ENCODE measurements at places on chromosomes 1 and 21.

DNA sequence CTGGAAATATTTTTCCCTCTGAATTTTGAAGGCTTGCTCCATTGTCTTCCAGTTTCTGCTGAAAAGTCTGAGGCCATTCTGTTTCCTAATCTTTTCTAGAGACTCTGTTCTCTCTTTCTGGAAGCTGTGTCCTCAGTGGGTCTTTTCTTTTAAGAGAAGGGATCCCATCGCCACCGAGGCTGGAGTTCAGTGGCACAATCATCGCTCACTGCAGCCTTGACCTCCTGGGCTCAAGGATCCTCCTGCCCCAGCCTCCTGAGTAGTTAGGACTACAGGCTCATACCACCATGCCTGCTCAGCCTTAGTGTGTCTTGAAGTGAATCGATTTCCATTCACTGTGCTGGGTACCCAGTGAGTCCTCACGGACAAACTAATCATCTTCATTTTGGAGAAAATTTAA, 9.6 kb upstream of the LRP8 start:
- DNase-seq: no peak

DNA sequence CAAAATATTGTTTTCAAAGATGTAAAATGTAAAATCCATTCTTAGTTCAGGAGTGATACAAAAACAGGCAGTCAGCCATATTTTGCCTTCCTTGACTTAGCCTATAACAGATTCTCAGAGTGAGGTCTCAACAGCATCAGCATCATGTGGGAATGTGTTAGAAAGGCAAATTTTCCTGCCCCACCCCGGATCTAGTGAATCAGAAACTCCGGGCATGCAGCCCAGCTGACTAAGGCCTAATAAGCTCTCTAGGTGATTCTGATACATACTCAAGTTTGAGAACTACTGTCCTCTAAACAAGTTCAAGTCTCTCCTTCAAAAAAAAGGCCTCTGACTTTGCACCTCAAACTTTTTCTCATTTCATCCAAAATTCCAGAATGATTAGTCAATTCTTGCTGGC, 46.9 kb upstream of the PRRC2C start:
- DNase-seq: peak; percentile 57

- no peak for DNase-seq
Measured at GRCh38 chr1:157646144-157646543, 48.3 kb upstream of the FCRL4 start.

GRCh38 chr1:183730107-183730724, 74.7 kb upstream of the RGL1 start:
- no peak for DNase-seq

DNA sequence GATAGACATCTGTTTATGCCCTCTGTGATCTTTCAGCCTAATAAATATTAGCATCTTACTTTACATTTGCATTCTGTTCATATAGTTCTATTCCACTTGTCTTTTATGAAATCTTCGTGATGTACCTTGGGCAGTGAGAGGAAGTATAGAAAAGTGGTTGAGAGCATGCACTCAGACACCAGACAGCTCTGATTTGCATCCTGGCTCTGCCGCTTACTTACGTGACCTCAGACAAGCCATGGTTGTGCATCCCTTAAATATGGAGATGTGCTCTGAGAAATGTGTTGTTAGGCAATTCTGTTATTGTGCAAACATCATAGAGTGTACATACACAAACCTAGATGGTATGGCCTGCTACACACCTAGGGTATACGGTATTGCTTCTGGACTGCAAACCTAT, 22.9 kb downstream of the OVGP1 start:
- DNase-seq: no peak

DNA sequence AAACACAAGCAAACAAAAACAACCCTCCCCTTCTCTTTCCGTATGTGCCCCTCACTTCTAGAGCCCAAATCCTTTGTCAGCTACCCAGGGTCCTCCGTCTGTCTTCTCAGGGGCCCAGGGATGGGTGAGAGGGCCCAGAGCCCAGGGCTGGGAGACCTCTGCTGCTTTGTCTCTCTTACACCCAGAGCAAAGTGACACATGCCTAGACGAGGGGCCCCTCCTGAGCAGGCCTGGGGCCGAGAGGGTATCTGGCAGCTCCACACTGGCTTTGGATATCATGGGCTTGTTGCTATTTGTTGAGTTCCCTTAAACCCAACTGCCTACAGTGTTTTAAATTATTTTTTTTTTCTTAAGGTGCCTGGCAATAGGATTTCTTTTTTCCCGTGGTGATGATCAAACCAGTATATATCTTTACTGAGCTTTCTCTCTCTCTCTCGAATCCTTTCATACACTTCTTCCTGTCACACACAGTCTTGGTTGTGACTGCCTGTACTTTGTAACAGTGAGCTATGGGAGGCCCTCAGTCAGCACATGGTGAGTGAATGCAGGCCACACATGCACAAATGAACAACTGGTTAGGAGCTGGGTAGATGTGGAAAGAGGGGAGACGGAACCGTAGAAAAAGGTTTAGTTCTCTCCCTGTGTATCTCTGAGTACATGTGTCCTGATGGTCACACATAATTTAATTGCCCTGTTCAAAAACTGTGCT, 14.5 kb downstream of the RASSF5 start:
- DNase-seq: no peak

DNA sequence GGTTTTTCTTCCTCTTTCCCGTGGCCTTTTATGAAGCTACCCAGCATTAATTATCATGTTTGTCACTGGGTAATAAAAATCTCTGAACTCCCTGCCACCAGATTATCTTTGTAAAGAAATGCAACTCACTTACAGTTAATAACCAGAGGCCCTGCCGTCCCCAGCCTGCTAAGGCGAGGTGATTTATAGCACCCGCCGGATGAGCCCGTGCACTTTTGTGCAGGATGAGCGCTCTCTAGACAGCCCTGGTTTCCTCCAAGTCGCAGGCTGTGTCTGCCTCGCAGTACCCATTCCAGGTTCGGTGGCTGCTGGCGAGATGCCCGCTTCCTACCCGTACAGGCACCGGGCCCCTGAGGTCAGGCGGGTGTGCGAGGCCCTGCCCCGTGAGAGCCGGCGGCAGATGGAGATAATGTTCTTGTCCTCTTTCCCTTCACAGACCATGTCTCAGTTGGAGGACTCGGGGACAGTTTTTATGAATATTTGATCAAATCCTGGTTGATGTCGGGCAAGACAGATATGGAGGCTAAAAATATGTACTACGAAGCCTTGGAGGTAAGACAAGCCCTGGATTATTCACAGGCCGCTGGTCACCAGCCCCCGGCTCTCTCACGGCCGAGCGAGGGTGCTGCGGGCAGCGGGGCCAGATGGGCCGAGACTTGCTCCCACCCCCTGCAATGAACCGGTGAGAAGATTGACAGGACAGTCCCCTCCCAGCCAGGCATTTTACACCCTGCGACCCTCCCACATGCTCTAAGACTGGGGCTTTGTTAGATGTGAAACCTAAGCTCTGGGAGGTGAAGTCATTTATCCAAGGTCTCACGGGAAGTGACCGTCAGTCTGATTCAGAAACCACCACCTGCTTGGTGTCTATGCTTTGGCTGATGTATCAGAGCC, 28.5 kb upstream of the SELENON start:
- DNase-seq: peak; percentile 35

DNA sequence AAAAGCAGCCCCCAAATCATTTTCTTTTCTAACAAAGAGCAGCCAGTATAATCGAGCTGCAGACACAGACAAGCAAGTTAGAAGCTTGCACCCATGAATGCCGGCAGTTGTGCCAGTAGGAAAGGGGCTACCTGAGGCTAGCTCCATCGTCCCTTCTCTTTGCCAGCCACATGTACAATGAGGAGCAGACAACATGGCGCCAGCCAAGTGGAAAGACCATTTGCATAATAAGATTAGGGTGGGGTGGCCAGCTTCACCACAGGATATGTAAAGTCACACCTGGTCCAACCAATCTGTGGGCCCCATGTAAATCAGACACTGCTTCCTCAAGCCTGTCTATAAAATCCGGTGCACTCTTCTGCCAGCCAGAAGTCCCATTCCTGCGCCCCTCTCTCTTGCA, 103.7 kb downstream of the CCDC185 start:
- no peak for DNase-seq

GRCh38 chr1:67614511-67614934, 70.5 kb upstream of the GADD45A start:
- no peak for DNase-seq

GRCh38 chr21:17560377-17561025, 47.7 kb downstream of the CXADR start:
- DNase-seq: no peak

DNA sequence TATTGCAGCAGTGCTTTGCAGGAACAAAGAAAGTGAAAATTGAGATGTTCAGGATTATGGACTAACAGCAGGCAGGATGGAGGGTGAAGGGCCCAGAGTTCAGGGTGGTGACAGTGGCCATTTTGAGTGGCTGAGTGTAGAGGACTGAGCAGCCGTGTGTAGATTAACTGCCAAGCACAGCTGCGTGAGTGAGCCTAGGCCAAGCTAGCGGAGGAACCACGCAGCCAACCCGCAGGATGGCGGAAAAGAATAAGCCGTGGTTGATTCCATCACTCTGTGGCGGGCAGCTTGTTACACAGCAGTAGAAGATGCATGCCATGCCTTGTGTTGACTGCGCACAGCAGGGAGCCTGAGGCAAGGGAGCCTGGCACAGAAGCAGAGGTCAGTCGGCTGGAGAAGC, 102.5 kb upstream of the KIF26B start:
- DNase-seq: no peak

DNA sequence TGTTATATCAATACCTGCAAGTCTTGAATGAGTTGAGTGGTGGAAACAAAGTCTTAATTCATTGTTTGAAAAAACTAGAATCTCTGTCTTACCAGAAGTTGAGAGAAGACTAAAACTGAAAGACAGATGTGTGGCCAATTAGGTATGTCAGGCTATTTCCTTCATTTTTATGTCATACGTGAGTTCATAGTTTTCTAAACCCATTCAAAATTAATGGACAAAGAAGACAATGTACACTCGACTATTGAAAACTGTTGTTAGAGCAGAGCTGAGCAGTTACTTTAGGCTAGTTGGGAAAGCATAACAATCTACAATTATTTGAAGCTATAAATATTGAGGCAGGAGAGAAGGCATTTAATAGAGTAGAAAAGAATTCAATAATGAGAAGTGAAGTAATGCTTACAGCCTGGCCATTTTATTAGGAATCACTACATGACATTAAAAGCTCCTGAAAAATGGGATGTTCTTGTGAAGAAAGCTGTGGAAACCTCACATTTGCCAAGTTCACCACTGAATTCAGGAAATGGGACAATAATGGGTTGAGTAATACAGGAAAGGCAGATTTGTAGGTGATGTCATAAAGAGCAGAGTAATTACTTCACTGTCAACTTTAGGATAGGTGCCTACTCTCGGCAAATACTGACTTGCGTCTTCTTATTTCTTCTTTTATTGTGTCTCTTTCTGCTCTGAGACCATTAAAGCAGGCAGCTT, 204.4 kb downstream of the PLA2G4A start:
- no peak for DNase-seq

DNA sequence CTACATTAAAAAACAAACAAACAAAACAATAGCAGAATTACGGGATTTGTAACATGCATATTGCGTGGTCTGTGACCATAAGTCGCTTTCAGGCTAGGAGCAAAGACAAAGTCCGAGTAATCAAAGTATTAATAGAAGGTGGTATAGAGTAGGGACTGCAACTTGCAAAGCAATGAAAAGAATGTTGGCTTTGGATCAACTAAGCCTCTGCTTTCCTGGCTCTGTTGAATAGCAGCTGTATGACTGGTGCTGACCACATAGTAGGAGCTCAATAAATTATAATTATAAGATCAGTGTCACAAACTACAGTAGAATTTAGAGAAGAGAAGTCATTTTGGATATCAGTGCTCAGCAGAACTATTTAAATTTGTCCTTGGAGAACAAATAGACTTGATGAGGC, 586.4 kb downstream of the DPYD start:
- DNase-seq: peak; percentile 12

- no peak for DNase-seq
Measured at GRCh38 chr1:243268751-243269460, 13.1 kb downstream of the SDCCAG8 start.

DNA sequence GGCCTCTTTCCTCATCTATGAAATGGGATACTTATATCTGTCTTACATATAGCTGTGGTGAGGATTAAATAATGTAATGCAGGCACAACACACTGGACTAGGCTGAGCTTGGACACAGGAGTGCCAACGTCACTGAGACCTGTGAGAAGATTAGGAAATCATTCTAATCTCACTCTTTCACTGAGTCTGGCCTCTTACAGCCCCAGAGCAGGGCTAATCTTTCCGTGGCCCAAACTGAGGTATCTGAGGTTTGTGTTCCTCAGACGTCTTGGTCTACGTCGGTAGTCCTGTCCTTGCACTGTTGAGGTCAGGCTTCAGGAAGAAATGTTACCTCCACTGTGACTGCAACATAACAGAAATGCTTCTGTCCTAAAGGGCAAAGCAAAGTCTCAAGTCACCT, 22.6 kb upstream of the A3GALT2 start:
- no peak for DNase-seq

DNA sequence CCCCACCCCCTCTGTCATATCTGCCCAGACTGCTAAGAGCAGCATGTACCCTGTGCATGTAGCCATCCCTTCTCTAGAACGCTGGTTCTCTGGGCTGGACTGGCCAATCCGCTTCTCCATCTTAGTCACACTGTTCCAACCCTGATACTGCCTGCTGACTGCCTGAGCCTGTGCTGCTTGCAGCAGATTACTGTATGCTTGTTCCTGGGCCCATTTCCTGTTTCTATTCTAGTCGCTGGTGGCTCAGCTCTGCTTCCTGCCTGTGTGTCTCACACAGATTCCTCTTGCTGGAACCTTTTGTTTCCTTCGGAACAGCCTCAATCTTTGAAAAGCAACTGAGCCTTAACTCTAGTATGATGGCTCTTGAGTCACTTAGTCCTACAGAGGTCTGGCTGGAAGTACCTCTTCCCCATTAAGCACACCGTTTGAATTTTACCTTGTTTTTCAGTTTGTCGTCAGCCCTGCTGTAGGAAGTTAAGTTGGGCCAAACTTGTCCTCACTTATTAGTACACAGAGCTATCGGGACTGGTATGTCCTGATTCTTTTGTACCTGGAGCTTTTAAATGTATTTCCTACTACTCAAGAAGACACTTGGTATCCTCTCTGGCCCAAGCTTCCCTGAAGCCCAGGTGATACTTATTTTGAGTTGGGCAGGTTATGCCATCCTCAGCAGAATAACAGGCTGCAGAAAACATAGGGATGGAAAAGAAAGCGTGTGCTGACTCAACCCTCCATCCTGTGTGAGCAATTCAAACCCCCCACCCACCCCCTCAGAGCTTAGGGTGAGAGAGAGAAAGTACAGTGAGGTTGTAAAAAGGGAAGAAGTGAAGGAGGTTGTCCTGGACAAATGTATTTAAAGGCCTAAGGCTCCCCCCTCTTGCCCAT, 43.4 kb upstream of the PIGV start:
- peak; percentile 14 for DNase-seq
